Natural killer cell treated with Interleukin-12 subunit alpha and Interleukin-12 subunit beta and Interleukin-15 and Interleukin-18, amount 100 ng/mL, for 72 hours (primary cell): ENCODE measurements at places on chromosomes 16 and 17. TPM values are rescaled to one million over a fixed set of nuclear protein-coding genes. Genes with fewer than 3 reads are reported as not detected.

Gene CDYL2
- 114 TPM for total RNA-seq

Gene COPZ2
- total RNA-seq: 32.9 TPM

Gene CHAD
- not detected for total RNA-seq

Gene ASPA
- total RNA-seq: not detected

Gene ALDH3A1
- total RNA-seq: not detected

Gene ABI3
- total RNA-seq: 54.1 TPM

Gene COX6A2
- not detected for total RNA-seq

- peaks cover 6% of the 10 kb centered on the region for H3K4me1 ChIP-seq
- H3K27ac ChIP-seq: no peak overlapping the region
- no peak overlapping the region for H3K4me3 ChIP-seq
- DNase-seq: no peak
Measured at GRCh38 chr17:50176559-50177357, 11.0 kb downstream of the SGCA start.

DNA sequence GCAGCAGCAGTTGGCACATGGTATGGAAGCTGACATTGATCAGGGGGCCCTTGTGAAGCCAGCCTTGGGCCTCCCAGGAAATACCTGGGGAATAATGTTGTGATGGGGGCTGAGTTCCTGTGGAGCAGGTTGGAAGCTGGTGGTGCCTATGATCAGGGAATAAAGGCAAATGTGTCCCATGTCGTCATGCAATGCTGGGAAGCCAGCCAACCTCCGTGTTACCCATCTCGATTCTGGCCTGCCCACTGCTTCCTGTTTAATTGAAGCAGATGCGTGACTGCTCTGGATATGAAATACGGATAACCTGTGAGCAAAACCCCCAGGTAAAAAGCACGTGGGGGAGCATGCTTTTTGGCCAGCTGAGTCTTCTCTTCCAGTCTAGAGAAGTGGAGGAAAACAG, 580.4 kb upstream of the HSBP1 start:
- no peak overlapping the region for H3K27ac ChIP-seq
- no peak overlapping the region for H3K4me3 ChIP-seq
- peaks cover 44% of the 10 kb centered on the region for H3K27me3 ChIP-seq
- no peaks in the 10 kb centered on the region for H3K36me3 ChIP-seq
- H3K4me1 ChIP-seq: no peaks in the 10 kb centered on the region
- DNase-seq: no peak

DNA sequence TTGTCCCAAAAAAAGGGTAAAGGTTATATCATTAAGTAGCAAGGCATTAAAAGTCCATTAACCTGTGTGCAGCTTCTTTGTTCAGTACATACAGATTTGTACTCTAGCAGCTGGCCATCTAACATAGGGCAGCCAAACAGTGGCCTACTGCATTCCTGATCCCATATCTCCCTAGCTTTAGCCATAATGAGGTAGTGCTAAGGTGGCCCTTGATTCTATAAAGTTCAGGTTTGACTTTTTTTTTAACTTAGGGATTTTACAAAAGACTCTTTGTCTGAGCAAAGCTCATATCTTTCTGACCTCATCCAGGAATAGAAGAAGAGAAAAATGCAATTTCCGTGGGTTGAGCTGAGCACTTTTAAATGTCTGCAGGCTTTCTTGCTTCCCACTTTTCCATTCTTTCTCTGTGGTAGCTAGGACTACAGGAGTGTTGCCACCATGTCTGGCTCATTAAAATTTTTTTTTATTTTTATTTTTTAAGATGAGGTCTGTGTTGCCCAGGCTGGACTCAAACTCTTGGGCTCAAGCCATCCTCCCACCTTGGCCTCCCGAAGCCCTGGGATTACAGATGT, 19.5 kb upstream of the CDC6 start:
- H3K36me3 ChIP-seq: peaks cover 8% of the 10 kb centered on the region
- no peak overlapping the region for H3K27ac ChIP-seq
- no peaks in the 10 kb centered on the region for H3K27me3 ChIP-seq

DNA sequence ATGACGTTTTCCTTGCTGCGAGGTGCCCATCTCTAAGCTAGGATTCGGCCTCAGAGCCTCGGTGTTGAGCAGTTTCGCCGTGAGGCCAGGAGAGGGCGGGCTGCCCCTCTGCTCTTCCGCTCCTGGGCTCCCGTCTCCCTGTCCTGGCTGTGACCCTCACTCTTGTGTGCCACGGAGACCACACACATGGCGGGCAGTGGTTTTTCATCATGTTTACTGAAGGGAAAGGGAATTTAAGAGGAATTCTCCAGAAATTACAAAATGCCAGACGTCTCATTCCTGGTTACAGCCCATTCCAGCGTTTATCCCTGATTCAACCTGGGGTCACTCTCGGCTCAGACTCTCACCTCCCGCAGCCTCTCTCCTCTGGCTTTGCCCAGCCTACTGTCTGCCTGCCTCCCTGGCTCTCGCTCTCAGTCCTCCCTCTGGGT, 96.8 kb upstream of the ELAC2 start:
- H3K4me3 ChIP-seq: no peak overlapping the region
- H3K27ac ChIP-seq: no peak overlapping the region
- H3K4me1 ChIP-seq: no peaks in the 10 kb centered on the region
- no peaks in the 10 kb centered on the region for H3K36me3 ChIP-seq
- no peak for DNase-seq
- H3K27me3 ChIP-seq: no peaks in the 10 kb centered on the region

- peaks cover 23% of the 10 kb centered on the region for H3K27me3 ChIP-seq
- no peak for DNase-seq
- no peak overlapping the region for H3K4me3 ChIP-seq
- H3K27ac ChIP-seq: no peak overlapping the region
Measured at GRCh38 chr17:36667922-36668321, 66.5 kb downstream of the MRM1 start.

- H3K27me3 ChIP-seq: no peaks in the 10 kb centered on the region
- peaks cover 6% of the 10 kb centered on the region for H3K36me3 ChIP-seq
Measured at GRCh38 chr17:45155483-45155882, 6.2 kb upstream of the HEXIM2 start.

- no peaks in the 10 kb centered on the region for H3K4me1 ChIP-seq
- no peak overlapping the region for H3K27ac ChIP-seq
- no peaks in the 10 kb centered on the region for H3K36me3 ChIP-seq
- DNase-seq: no peak
- H3K4me3 ChIP-seq: no peak overlapping the region
Measured at GRCh38 chr16:19213885-19214284, 45.8 kb downstream of the SYT17 start.

- no peak overlapping the region for H3K4me3 ChIP-seq
- H3K36me3 ChIP-seq: no peaks in the 10 kb centered on the region
- H3K27me3 ChIP-seq: no peaks in the 10 kb centered on the region
- H3K4me1 ChIP-seq: no peaks in the 10 kb centered on the region
- no peak overlapping the region for H3K27ac ChIP-seq
- no peak for DNase-seq
Measured at GRCh38 chr16:61002479-61003204, 1033.6 kb downstream of the CDH8 start.

- no peaks in the 10 kb centered on the region for H3K36me3 ChIP-seq
- no peak overlapping the region for H3K4me3 ChIP-seq
- DNase-seq: no peak
- no peaks in the 10 kb centered on the region for H3K4me1 ChIP-seq
- no peak overlapping the region for H3K27ac ChIP-seq
Measured at GRCh38 chr17:51954232-51954765, 204.2 kb downstream of the CA10 start.

DNA sequence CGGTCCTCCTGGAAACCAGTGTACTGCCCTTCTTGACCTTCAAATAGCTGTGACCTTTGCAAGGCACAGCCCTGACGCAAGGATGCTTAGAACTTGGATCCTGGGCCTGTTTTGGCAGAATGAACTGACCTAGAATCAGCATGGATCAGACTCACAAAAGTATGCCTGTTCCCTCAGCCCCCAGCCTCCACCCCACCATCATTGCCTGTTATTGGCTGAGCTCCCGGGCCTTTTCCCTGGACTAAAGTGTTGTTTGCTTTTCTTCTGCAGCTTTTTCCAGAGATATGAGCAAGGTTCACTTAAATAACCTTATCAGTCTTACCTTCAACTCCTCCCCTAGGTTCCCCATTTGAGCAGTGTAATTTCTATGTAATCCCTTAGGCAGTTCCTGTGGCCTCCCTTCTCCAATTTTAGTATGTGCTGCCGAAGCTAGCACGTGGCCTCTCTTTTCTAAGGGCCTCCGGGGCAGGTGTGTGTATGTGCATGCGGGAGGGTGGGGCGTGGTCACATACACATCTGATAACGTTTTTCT, 347.4 kb downstream of the MAF start:
- no peaks in the 10 kb centered on the region for H3K36me3 ChIP-seq
- peaks cover 2% of the 10 kb centered on the region for H3K27me3 ChIP-seq
- peaks cover 3% of the 10 kb centered on the region for H3K4me1 ChIP-seq
- no peak overlapping the region for H3K27ac ChIP-seq
- no peak overlapping the region for H3K4me3 ChIP-seq
- DNase-seq: no peak

- no peak for DNase-seq
- no peaks in the 10 kb centered on the region for H3K27me3 ChIP-seq
- no peak overlapping the region for H3K27ac ChIP-seq
- no peak overlapping the region for H3K4me3 ChIP-seq
- H3K36me3 ChIP-seq: no peaks in the 10 kb centered on the region
- no peaks in the 10 kb centered on the region for H3K4me1 ChIP-seq
Measured at GRCh38 chr17:76783146-76783545, 45.2 kb downstream of the MFSD11 start.

DNA sequence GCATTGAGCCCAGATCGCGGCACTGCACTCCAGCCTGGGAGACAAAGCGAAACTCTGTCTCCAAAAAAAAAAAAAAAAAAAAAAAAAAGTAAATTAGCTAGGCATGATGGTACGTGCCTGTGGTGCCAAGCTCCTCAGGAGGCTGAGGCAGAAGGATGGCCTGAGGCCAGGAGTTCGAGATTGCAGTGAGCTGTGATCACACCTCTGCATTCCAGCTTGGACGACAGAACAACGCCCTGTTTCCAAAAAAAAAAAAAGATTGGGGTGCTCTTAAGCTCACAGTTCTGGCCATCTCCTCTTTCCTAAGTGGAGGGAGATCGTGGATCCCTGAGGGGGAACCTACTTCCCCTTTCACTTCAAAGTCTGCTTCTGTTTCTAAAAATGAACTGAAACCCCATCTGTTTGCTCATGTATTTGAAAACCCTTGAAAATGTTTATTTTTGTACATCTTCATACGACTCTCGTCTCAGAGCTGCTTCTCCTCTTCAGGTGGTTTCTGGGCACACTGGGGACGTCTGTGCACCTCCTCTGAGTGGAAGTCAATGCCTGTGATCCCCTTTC, 138.8 kb downstream of the PRKCA start:
- no peak for DNase-seq
- no peak overlapping the region for H3K4me3 ChIP-seq
- peaks cover 8% of the 10 kb centered on the region for H3K4me1 ChIP-seq
- no peak overlapping the region for H3K27ac ChIP-seq

DNA sequence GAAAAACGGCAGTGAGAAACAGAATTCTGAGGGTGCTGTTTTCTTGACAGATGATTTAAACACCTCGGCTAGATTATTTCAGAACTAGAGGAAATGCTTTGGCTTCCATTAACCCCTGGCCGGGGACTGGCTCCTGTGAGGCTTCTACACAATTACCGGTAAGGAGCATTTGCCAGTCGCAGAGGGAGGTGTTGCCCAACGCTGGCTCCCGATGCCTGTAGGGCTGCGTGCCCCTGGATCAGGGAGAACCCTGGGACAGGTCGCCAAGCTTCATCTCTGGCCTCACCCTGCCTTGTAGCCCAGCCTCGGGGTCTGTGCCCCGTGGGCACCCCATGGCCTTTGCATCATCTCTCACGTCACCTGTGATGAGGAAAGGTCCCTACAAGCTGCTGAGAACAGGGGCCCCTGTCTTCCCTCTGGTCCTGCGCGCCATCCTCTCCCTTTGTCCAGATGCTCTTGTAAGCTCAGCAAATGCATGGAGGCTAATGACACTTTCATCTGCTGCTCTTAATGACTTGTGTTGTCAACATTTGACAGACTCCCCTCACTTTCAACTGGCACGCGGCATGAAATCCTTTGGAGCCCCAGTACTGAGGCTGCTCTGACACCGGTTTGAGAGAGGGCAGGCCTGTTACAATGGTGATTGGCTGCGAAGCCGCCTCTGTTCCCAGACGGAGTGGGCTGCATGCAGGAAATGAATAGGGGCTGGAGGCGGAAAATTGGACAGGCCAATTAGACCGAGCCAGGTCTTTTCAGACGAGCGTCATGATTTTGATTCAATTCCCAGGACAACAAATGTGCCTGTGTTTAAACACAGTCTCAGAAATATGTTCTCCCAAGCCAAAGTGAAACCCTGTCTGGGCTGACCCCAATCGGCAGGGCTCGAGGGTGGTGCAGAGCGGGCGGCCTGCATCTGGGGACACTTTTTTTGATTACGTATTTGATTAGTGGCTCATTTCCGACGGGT, 85.5 kb upstream of the DOC2B start:
- peaks cover 6% of the 10 kb centered on the region for H3K36me3 ChIP-seq
- H3K4me1 ChIP-seq: no peaks in the 10 kb centered on the region
- no peak for DNase-seq
- H3K4me3 ChIP-seq: no peak overlapping the region
- no peak overlapping the region for H3K27ac ChIP-seq

DNA sequence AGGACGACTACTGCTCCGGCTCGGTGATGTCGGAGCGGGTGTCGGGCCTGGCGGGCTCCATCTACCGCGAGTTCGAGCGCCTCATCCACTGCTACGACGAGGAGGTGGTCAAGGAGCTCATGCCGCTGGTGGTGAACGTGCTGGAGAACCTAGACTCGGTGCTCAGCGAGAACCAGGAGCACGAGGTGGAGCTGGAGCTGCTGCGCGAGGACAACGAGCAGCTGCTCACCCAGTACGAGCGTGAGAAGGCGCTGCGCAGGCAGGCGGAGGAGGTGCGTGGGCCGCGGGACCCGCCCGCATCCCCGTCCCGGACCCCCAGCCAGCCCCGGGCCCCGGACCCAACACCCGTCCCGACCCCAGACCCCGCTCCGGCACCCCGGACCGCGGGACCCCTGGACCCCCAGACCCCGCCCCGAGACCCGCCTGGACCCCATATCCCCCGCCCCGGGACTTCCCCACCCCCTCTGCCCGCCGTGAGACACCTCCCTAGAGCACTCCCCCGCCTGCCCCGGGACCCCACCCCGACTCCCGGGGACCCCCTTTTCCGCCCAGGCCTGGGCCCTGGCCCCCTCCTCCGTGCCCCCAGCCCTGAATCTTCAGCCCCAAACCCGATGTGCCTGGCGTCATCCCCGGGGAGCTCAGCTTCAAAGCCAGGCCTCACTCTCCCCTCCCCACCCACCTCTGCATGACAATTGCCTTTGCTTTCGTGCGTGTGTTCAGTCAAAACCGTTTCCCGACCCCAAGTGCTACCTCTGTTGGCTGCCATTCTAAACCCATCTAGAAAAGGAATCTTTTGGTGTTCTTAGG, 594 bp downstream of the MAPK8IP3 start:
- peak overlapping the region; percentile 88 for H3K27ac ChIP-seq
- peaks cover 18% of the 10 kb centered on the region for H3K4me1 ChIP-seq
- no peaks in the 10 kb centered on the region for H3K36me3 ChIP-seq
- H3K27me3 ChIP-seq: no peaks in the 10 kb centered on the region
- peak overlapping the region; percentile 96 for H3K4me3 ChIP-seq
- DNase-seq: peak; percentile 68

GRCh38 chr17:75345514-75346167, 56.4 kb upstream of the SLC25A19 start:
- H3K27me3 ChIP-seq: no peaks in the 10 kb centered on the region
- peaks cover 66% of the 10 kb centered on the region for H3K4me1 ChIP-seq
- H3K36me3 ChIP-seq: no peaks in the 10 kb centered on the region
- peak overlapping the region; percentile 78 for H3K4me3 ChIP-seq
- peak overlapping the region; percentile 71 for H3K27ac ChIP-seq
